ACHN (cell line): ENCODE measurements at places on chromosomes 12 and 14.

DNA sequence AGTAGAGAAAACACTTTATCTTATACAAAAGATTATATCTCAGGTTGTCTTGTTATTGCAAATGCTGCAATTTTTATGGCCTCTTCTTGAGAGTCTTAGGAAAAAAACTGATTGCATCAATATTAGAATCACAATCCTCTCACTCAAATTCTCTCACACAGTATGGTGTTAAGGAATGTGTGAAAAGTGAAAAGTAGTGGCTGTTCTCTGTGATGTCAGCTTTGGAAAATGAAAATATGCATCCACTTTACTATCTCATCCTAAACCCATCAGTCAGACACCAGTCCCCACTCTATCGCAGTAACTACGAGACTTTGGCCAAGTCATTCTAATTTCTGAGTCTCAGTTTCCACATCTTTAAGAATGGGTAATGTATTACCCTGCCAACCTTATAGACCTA lies 32.6 kb upstream of the NTF3 start:
- no peak for DNase-seq

GRCh38 chr14:62253911-62254310 lies 491.7 kb downstream of the SNAPC1 start:
- DNase-seq: no peak

- DNase-seq: no peak
These were observed 81.1 kb upstream of the CPM start for GRCh38 chr12:69014047-69014446.

GRCh38 chr14:70771781-70772212 lies 37.5 kb downstream of the MAP3K9 start:
- peak; percentile 77 for DNase-seq

DNA sequence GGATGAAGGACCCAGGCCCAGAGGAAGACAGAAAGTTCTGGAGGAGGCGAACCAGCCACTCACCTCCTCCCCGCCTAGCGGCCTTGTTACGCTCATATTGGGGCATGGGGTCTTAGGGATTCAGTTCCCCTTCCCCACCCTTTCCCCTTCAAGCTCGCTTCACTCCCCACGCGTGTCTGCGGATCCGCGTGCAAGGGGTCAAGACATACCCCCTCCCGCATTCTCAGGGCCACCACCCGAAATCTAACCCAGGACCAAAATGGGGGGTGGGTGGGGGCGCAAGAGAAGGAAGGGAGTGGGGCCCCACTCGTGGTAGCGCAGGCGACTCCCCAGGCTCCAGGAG lies 584 bp upstream of the RFX4 start:
- no peak for DNase-seq

DNA sequence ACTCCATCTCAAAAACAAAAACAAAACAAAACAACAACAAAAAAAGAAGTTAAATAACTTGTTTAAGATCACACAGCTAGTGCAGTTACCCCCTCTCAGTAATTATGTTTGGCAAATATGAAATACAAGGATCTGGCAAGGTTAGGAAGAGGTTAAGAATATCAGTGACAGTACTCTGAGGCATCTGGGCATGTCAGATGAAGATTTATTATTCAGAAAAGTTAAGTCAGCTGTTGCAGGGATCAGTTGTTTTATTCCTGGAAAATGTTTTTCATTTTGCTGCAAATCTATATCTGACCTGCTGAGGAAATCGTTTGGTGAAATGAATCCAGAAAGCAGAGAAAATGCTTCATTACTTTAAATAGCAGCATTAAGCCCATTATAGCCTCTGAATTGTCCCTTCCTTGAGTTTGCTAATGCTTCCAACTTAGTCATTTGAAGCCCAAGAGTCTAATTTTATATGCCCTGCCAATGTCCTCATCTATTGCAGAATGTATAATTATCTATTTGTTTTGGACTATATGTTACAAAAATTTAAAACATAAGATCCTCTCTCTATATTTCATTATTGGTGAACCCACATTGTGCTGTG lies 8.1 kb downstream of the GPX2 start:
- DNase-seq: no peak
